ENCODE measurements at places on chromosomes 11 and 22.

- DNase-seq, result no peak
Measured at GRCh38 chr11:83483808-83484207, 197.6 kb upstream of the CCDC90B start.

DNA sequence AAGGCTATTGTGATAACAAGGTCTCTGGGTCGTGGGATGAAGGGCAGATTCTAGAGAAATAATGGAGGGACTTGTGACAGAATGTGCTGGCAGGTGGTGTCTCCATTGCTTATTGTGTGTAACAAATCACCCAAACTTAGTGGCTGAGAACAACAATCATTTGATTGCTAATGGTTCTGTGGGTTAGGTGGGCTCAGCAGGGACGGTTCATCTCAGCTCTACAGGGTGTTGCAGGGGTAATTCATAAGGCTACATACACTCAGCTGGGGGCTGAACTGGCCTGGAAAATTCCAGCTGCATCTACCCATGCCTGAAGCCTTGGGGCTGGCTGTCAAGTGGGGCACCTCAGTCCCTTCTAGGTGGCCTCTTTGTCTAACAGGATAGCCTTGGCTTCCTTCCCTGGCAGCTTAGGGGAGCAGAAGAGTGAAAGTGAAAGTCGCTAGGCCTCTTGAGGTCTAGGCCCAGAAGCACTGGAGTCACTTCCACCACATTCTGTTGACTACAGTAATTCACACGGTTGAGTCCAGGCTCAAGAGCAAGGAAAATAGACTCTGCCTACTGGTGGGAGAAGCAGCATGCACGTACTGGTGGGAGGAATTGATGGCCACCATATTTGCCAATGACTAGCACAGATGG, 308.9 kb downstream of the MN1 start:
- no peak for DNase-seq

GRCh38 chr22:39098026-39098425, 982 bp downstream of the APOBEC3H start:
- DNase-seq, result no peak

GRCh38 chr11:1667906-1668305, 29.1 kb upstream of the KRTAP5-6 start:
- peak; percentile 50 for DNase-seq

GRCh38 chr11:102994105-102994504, 38.6 kb upstream of the MMP13 start:
- DNase-seq, result no peak

GRCh38 chr11:34444428-34444827, 5.7 kb downstream of the CAT start:
- DNase-seq, result no peak

Data from tongue (tissue), 3 donors.